ENCODE measurements at places on chromosomes 1 and 21.

GRCh38 chr1:233523047-233523446 is 90.9 kb upstream of the KCNK1 start:
- DNase-seq: no peak

- DNase-seq: no peak
These were observed 79.4 kb downstream of the MACF1 start for GRCh38 chr1:39283858-39284257.

DNA sequence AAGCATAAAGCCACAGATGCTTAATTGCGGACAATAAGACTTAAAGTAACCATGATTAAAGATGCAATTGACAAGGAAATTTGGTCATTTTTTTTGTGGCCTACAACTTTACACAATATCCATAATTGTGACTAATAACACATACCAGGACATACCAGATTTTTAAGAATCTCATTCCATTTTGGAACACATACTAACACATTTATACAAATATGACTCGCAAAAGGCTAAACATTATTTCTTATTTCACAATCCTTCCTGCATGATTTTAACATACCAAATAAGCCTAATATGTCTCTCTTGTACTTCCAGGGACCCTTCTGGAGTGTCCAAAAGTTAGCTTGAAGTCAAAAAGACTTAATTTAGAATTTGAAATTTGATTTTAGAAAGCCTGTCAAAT is 48.8 kb downstream of the DR1 start:
- DNase-seq: no peak

DNA sequence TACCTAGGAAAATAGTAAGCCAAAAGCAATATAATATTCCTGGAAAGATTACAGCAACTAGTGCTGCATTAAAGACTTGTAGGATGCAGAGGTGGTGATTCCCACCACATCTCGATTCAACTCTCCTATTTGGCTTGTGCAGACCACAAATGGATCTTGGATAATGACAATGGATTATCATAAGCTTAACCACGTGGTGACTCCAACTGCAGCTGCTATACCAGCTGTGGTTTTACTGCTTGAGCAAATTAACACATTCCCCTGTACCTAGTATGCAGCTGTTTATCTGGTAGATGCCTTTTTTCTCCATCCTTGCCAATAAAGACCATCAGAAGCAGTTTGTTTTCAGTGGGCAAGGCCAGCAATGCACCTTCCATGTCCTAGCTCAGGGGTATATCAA is 542.7 kb upstream of the ADGRL4 start:
- no peak for DNase-seq

- no peak for DNase-seq
These were observed 1.4 kb upstream of the S100A16 start for GRCh38 chr1:153614189-153614900.

GRCh38 chr21:45093035-45093532 is 18.7 kb downstream of the ADARB1 start:
- DNase-seq: no peak

DNA sequence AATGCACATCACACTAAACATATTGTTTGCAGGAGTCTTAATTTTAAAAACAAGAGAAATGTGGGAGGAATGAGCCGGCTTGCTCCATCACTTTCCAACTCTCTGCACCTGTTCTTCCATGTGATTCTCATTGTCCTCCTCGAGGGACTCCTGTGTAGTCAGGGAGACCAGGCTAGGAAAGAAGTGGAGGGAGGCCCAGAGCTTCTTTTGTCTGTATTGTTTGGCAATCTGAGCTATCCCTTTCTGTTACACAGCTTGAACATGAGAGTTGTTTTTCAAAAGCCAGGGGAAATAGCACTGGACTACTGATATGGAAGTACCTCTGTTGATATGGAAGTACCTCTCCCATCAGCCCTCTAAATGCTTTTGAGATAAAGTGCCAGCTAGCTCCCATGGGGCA is 18.8 kb upstream of the LRRC8D start:
- DNase-seq: no peak
